ENCODE measurements at places on chromosomes 1 and 21.
A peak's percentile ranks its signal among the peaks of the same experiment; 100 is the strongest.

- DNase-seq: no peak
These were observed 112.9 kb downstream of the MAB21L3 start for GRCh38 chr1:116224111-116224510.

GRCh38 chr1:30043731-30044408, 679.5 kb downstream of the MATN1 start:
- no peak for DNase-seq

DNA sequence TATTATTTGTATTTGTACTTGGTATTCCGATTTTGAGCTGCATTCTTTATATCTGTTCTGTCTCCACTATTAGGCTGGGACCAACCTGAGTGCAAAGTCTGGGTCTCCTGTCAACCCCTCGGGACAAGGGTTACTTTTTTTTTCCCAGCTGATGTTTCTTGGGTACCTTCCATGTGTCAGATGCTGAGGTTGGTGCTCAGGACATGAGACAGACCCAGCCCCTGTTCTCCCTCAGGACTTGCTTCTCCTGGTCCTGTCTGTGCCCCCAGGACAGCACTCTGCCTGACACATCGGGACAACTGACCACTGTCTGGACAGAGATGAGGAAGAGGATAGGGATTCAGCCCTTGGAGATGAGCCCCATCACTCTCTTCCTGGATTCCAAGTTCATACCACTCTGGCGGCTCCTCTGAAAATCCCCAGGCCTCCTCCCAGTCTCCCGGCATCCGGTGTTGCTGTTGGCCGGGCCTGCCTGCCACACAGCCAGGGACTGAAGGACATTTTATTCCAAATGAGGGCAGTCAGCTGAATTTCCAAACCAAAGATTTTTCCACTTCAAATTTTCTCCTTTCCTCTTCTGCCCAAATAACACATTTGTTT, 55.6 kb upstream of the FMOD start:
- no peak for DNase-seq

DNA sequence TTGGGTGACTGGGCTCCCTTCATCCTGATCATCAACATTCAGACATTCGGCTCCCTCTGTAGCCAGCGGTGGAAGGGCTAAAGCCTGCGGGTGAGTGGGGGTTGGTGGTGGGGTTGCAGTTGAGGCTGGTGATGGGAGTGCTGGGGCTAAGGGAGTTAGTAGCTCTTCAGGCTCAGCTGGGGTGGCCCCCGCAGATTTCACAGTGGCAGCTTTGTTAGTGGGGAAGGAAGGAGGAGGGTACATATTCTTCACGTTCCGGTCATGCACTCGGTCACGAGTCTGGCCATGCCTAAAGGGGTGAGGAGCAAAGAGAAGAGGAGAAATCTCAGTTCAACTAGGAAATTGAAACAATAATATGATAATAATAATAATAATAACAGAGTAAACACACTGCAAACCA, 6.8 kb downstream of the PSMB4 start:
- no peak for DNase-seq

- DNase-seq: no peak
These were observed 364.6 kb upstream of the PROX1 start for GRCh38 chr1:213623064-213623581.

DNA sequence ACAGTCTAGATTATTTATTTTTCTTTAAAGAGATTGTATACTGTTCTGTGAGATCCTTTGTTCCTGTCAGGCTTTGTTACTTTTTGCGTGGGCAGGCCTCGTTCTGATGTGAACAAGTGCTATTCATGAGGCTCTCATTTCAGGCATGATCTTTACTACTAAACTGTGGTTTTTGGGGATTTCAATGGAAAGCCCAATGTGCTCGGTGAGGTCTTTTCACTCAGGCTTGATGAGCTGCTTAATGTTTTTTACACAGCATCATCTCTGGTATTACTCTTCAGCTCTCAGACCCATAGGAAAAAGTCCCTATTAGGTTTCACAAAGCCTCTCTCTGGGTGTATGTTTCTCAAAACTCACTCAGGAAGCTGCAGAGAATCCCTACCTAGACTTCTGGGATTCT, 419.4 kb downstream of the GPATCH2 start:
- no peak for DNase-seq

DNA sequence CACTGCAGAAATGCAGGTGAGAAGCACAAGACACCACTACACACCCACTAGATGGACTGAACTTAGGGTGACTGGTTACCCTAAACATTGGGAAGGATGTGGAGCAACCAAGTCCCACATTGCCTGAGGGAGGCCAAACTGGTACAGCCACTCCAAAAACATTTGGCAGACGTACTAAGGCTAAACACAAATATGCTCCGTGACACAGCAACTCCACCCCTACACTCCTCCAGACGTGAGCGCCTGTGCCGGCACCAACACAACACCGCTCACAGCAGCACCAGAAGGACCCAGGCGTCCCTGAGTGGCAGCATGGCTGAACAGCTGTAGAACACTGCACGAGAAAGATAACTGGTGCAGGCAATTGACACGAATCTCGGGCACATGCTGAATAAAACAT, 14.7 kb downstream of the PTTG1IP start:
- DNase-seq: no peak

DNA sequence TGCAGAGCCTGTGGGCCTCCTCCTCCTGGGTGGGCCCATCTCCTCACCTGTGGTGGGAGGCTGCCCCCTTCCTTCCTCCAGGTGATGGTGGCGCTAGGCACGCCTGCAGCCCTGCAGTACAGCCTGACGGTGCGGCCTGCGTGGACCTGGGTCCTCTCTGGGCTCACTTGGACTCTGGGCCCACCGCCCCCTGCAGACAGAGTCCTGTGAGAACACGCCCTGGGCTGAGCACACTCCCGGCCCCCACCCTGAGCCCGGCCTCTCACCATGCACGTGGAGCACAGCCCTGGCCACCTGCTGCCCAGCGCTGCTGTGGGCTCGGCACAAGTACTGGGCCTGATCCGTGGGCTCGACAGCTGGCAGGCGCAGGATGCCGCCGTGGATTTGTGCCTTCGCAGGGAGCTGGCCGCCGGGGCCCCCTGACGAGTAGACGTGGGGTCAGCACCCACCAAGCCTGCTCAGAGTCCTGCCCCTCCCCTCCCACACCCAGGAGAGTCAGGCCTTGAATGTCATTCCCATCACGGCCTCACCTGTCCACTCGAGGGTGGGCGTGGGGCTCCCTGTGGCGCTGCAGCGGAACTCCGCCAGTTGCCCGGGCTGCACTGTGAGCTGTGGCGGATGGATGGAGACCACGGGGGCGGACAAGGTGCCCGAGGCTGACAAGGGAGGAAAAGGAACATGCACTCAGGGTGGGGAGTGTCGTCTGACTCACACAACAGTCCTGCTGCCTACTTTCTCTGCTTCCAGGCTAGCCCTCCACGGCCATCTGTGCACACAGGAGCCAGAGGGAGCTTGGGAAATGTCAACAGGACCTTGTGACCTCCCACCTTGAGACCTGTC, 43.4 kb downstream of the LDLRAD2 start:
- no peak for DNase-seq

DNA sequence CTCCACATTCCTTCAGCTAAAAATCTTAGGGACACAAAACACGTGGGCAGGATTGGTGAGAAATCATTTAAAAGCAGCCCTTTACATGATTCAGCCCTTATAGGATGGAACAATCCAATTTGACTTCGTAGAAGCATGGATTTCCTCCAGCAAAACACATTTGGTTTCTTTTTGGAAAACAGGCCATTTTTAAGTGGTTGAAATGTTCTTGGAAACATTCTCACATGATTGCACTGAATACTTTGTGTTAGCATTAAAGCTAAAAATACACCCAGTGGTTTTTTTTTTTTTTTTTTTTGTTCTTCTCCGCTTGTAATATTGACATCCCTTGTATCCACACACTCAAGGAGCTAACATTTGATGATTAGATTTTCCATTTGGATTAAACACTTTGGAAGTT, 42.1 kb upstream of the ABCG1 start:
- no peak for DNase-seq

- DNase-seq: no peak
These were observed 10.9 kb upstream of the LRRC3 start for GRCh38 chr21:44444286-44444931.

- DNase-seq: no peak
These were observed 493.8 kb upstream of the CHRM3 start for GRCh38 chr1:238892612-238893011.

GRCh38 chr1:54580856-54581550, 33.0 kb downstream of the ACOT11 start:
- DNase-seq: no peak

GRCh38 chr1:33532936-33533335, 60.5 kb downstream of the ZSCAN20 start:
- DNase-seq: no peak

DNA sequence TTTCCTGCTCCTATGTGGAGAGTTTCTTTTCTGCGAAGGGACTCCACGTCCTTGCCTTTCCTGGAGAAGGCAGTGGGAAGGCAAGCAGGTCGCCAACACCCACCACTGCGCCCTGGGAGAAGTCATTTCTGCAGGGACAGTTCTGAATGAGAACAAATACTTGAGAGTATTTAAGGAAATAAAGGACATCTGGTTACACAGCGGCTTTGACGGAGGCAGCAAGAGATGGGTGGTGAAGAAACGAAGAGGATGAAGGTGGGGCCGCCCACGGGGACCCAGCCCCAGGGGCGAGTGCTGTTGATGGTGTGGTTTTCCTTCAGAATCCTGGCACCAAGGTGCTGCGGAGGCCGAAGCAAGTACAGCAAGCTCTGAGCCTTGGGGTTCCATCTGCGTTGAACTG, 75.5 kb downstream of the PSMG1 start:
- no peak for DNase-seq

- DNase-seq: no peak
These were observed 252.4 kb upstream of the DUSP10 start for GRCh38 chr1:221994274-221994698.

GRCh38 chr21:25708467-25709065, 26.1 kb downstream of the ATP5PF start:
- DNase-seq: peak; percentile 13

GRCh38 chr21:29149808-29150425, 19.5 kb downstream of the MAP3K7CL start:
- DNase-seq: no peak

DNA sequence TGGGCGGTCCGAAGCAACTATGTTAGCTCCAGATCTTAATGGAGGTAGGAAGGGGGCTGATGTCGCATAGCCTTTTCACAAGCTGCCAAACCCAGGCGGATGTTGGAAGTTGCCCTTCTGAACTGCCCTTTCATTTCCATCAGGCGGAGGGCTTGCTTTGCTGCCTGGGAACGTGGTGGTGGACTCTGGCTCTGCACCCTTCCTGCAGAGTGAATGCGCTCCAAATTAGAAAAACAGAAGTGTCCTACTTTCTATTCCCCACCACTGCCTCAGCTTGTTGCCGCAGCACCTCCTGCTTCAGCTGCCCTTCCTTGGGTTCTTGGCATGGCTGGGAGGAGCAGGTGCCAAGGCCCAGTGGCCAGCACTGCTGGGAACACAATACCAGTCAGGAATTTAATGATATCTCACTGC, 60.6 kb downstream of the AK4 start:
- DNase-seq: no peak

DNA sequence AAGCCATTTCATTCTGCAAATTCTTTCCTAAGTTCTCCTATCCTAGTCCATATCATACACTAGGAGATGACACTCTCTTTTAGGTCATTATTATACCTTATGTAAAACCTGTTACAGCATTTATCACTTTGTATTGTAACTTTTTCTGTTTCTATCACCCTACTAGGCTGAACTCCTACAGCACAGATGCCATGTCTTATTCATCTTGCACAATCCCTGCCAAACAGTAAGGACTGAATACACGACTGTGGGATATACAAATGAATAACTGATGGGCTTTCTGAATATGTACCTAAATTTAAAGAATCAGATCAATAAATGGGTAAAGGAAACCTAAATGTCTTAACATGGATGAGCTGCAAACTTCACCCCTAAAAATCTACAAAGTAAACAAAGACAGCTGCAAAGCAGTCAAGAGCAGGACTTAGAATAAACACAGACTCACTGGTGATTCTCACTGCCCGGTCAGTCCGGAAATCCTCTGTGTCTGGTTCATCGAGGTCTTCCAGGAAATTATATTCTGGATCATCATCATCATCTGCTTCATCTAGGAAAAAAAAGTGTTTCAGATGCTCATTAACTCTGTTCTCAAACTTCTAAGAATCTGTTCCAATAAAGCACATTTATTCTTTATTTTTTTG, 62.3 kb downstream of the GON4L start:
- DNase-seq: no peak

DNA sequence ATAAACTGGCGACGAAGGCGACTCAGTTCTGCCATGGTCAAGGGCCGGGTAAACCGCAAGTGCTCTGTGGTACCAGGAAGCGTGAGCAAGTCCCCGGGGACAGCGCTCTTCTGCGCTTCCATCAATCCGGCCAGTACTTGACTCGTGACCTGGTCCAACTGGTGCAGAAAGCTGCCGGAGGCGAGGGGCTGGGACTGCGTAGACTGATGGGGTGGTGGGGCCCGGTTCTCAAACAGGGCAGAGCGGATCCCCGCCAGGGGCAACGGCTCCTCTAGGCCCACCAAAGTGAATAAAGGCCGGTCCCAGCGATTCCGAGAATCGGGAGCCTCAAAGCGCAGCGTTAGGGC, 852 bp downstream of the KTI12 start:
- DNase-seq: no peak

- no peak for DNase-seq
These were observed 490.5 kb upstream of the CHRM3 start for GRCh38 chr1:238895911-238896310.

DNA sequence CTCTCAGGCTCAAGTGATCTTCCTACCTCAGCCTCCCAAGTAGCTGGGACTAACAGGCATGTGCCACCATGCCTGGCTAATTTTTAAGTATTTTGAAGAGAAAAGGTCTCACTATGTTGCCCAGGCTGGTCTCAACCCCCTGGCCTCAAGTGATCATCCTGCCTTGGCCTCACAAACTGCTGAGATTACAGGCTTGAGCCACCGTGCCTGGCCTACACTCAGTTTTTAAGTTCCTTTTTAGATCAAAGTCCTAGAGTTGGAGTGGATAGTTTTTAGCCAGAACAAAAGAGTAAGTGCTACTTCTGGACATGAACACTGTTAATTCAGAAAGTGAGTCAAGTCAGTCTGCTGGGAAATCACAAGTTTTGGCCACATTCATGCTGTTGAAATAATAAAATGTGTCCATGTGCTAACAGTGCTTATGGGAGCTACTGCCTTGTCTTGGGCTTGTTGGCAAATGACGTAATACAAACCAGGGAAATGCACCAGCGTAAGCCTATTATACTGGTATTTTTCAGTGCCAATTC, 84.2 kb downstream of the NDUFS5 start:
- DNase-seq: no peak

GRCh38 chr21:42532466-42533181, 19.0 kb downstream of the SLC37A1 start:
- no peak for DNase-seq

DNA sequence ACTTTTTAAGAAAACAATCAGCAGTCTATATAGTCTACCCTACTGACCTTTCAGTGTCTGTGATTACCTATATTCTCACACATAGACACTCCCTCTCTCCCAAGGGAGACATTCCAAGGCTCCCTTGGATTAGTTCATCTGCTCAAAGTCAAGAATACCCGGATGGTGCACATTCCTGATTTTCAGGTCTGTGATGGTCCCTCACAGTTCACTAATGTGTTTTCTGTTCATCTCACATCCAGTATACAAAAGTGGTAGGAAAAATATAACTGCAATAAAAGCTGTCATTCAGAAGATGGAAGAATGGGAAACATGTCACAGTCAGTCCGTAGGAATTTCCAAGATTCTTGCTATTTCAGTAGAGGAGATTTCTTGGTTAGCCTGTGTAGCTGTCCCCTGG, 224.1 kb upstream of the CACYBP start:
- no peak for DNase-seq

- no peak for DNase-seq
These were observed 963 bp upstream of the CYP4B1 start for GRCh38 chr1:46797696-46798470.

- DNase-seq: no peak
These were observed 46.6 kb downstream of the NEK7 start for GRCh38 chr1:198203434-198203833.

Data from activated T-helper 1 cell treated with Interleukin-2 at 50 U/mL for 16 hours (primary cell).